ENCODE measurements at places on chromosomes 3 and 15.

- no peak for DNase-seq
Observed at GRCh38 chr3:61594964-61595285, 33.6 kb downstream of the PTPRG start.

DNA sequence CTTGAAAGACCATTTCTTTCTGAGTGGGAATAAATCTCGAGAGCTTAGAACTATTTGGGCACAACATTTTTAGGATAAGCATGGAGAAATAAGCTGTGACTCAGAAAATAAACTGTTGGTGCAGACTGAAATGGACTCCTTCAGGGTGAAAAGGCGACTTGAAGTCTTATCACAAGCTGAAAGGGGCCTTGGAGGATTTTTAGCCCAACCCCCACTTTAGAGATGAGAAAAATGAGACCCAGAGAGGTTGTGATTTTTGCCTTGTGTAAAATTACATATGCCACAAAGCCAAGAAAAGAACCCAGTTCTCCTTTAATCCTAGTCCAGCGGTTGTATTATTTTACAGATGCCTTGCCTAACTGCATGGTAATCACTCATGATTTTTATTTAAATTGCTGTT is 1.5 kb downstream of the ATP1B3 start:
- no peak for DNase-seq

DNA sequence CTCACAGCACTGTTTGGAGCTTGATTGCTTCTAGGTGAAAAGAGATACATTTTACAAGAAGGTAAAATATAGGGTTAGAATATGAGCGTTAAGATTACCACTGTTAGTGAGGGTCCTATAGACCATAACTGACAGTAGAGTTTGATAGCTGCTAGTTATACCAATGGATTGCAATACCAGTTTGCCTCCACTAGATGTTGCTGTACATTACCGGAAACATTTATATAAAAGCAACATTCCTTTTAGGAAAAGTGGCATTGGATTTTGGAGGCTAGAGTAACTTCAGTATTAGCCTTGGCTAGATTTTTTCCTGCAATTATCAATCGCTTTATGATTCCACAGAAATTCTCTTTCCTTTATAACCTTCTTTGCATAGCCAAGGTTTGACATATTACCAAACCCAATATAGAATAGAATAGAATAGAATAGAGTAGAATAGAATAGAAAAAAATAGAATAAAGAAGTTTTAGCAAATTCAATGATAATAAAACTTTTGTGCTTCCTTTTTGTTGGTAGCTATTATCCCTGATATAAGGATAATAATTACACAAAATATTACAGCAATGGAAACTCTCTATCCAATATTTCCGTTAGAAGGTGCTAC is 1093.6 kb upstream of the ALCAM start:
- no peak for DNase-seq

GRCh38 chr3:186901135-186901734 is 29.1 kb upstream of the ST6GAL1 start:
- no peak for DNase-seq
